Ascending aorta (tissue), 2 donors: ENCODE measurements at places on chromosomes 13 and 19.

DNA sequence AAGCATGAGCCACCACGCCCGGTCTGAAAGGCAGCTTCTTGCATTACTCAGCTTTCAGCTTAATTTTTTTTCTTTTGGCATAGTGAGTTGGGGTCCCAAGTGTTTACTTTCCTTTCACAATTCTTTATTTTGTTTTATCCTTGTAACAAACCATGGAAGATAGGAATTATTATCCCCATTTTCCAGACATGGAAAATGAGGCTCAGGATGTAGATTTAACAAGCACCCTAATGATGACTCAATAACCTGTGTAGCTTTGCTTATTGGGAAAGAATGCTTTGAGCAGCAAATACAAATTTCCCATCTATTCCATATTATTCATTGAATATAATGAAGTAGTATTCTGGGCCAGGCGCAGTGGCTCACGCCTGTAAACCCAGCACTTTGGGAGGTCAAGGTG, 13.5 kb upstream of the COG3 start:
- H3K36me3 ChIP-seq: no peaks in the 10 kb centered on the region
- no peak overlapping the region for H3K4me3 ChIP-seq
- no peaks in the 10 kb centered on the region for H3K4me1 ChIP-seq
- H3K27me3 ChIP-seq: no peaks in the 10 kb centered on the region
- DNase-seq: no peak

DNA sequence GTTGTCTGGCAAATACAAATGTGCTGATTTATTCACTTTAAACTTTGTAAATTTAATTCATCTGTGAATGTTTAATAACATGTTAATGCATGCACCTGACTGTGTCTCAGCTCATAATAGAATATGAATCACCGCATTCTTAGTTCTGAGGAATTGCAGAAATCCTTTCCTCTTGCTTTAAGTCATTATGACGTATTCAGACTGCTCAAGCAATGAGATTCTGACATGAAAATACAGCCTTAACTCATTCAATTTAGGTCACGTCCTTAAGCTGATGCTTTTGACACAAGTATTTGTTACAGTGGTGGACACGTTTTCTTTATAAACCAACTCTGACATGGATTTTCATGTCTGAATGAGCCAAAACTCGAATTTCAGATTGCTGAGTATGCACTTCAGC, 541.0 kb upstream of the KLF12 start:
- no peaks in the 10 kb centered on the region for H3K36me3 ChIP-seq
- DNase-seq: no peak
- no peaks in the 10 kb centered on the region for H3K27me3 ChIP-seq
- no peak overlapping the region for H3K27ac ChIP-seq
- H3K4me1 ChIP-seq: no peaks in the 10 kb centered on the region

DNA sequence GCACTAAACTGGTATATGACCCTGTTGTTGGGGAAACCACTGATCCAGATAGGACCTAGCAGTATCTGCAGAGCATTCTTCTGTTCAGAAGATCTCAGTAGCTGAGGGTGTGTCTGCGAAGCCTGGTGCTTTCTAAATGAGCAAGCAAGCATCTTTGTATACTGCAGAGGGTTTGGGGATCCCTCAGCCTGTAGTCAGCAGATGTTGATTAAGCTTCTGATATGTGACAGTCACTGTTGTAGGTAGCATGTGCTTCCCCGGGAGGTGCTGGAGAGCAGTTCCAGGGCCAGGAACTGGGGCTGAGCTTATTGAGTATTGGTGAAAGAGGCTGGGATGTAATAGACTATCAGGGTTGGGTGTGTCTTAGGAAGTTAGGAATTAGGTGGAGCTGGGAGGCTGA, 1.5 kb downstream of the SCAF1 start:
- no peak overlapping the region for H3K27ac ChIP-seq
- H3K4me3 ChIP-seq: peak overlapping the region; percentile 96
- H3K27me3 ChIP-seq: no peaks in the 10 kb centered on the region
- H3K36me3 ChIP-seq: peaks cover 19% of the 10 kb centered on the region
- H3K4me1 ChIP-seq: peaks cover 19% of the 10 kb centered on the region

DNA sequence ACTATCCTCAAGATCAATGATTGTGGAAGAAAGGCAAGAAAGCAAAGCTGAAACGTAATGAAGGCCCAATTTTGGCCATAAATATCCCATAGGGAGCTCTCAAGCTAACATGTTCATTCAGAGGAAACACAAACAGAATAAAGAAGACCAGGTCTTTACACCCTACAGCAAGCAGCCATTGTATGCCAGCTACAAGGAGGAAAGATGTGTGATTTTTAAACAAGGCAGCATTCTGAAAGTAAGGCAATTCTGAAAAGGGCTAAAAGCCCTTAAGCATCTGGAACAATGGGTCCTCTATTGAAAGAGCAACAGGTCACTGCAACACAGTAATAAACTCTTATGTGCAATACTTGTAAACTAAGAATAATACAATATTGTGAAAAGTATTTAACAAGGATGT, 1002.4 kb downstream of the SLITRK1 start:
- H3K36me3 ChIP-seq: no peaks in the 10 kb centered on the region
- no peak for DNase-seq
- no peaks in the 10 kb centered on the region for H3K27me3 ChIP-seq
- H3K4me1 ChIP-seq: no peaks in the 10 kb centered on the region

- H3K36me3 ChIP-seq: peaks cover 7% of the 10 kb centered on the region
- no peak overlapping the region for H3K4me3 ChIP-seq
- no peak overlapping the region for H3K27ac ChIP-seq
Observed at GRCh38 chr19:19134687-19135158, 3.6 kb downstream of the TMEM161A start.

GRCh38 chr19:38869160-38869835, 8.8 kb downstream of the RINL start:
- H3K4me1 ChIP-seq: peaks cover 5% of the 10 kb centered on the region
- H3K4me3 ChIP-seq: peak overlapping the region; percentile 40
- H3K27me3 ChIP-seq: no peaks in the 10 kb centered on the region
- no peak overlapping the region for H3K27ac ChIP-seq
- no peaks in the 10 kb centered on the region for H3K36me3 ChIP-seq

- no peaks in the 10 kb centered on the region for H3K27me3 ChIP-seq
- H3K36me3 ChIP-seq: no peaks in the 10 kb centered on the region
- no peak overlapping the region for H3K27ac ChIP-seq
- no peak overlapping the region for H3K4me3 ChIP-seq
Observed at GRCh38 chr13:73168953-73169401, 110.2 kb downstream of the KLF5 start.

DNA sequence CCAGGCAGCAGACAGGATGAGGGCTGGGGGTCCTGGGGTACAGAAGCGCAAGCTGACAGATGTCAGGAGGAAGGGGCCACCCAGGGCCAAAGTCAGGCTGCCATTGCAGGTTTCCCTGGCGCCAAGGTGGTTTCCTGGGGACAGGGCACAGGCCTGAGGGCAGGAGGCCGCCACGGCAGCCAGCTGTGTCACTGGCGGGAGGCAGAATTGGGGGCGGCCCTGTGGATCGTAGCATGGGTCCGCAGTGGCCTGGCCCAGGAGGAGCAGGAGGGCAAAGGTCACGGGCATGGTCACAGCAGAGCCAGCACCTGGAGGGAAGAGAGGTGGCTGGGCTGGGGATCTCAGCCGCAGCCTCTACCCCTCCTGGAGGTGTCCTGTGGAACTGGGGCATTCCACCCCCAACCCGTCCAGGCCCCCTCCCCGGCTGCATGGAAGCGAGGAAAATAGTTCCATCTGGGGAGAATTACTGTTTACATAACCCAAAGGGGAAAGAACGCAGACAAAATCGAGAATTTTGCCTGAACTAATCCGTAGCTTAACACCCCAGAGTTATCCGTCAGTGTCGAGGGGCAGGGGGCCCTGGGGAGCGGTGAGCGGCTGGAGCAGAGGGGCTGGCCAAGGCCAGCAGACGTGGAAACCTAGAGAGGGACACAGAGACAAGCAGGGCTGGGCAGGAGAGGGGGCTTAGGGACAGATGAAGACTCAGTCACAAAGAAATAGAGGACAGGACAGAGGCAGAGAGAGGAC, 1.9 kb downstream of the NTN5 start:
- DNase-seq: no peak
- no peak overlapping the region for H3K4me3 ChIP-seq
- peaks cover 2% of the 10 kb centered on the region for H3K4me1 ChIP-seq
- no peak overlapping the region for H3K27ac ChIP-seq
- H3K36me3 ChIP-seq: no peaks in the 10 kb centered on the region

DNA sequence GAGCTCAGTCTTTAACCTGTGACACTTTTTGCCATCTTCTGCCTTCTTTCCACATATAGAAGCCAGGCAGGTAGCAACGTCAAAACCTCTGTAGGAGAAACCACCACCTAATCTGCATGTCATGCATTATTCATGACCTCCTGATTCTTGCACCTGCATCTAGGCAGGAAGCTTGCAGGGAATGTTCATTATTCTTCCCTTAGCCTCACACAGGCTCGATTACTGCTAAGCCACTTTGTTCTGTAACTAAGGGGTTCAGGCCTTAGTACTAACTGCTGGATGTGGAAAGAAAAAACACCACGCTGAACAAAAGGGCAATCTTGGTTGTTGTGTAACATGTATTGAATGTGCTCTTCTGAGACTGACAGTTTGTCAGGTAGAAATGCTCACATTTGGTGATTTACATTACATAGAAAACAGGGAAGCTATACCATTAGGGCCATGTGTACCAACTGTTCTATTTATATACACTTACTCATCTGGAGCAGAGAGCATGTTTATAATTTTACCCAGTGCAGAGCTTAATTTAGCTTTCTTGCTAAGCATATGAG, 366.9 kb downstream of the KLF12 start:
- no peaks in the 10 kb centered on the region for H3K27me3 ChIP-seq
- peak overlapping the region; percentile 67 for H3K27ac ChIP-seq
- no peaks in the 10 kb centered on the region for H3K36me3 ChIP-seq

- no peak overlapping the region for H3K4me3 ChIP-seq
- DNase-seq: no peak
- no peak overlapping the region for H3K27ac ChIP-seq
- H3K27me3 ChIP-seq: no peaks in the 10 kb centered on the region
Observed at GRCh38 chr13:35594096-35594495, 117.6 kb upstream of the MAB21L1 start.

- H3K36me3 ChIP-seq: no peaks in the 10 kb centered on the region
- H3K27ac ChIP-seq: no peak overlapping the region
- H3K27me3 ChIP-seq: no peaks in the 10 kb centered on the region
- no peak overlapping the region for H3K4me3 ChIP-seq
Observed at GRCh38 chr13:45691251-45691650, 10.9 kb upstream of the CBY2 start.

DNA sequence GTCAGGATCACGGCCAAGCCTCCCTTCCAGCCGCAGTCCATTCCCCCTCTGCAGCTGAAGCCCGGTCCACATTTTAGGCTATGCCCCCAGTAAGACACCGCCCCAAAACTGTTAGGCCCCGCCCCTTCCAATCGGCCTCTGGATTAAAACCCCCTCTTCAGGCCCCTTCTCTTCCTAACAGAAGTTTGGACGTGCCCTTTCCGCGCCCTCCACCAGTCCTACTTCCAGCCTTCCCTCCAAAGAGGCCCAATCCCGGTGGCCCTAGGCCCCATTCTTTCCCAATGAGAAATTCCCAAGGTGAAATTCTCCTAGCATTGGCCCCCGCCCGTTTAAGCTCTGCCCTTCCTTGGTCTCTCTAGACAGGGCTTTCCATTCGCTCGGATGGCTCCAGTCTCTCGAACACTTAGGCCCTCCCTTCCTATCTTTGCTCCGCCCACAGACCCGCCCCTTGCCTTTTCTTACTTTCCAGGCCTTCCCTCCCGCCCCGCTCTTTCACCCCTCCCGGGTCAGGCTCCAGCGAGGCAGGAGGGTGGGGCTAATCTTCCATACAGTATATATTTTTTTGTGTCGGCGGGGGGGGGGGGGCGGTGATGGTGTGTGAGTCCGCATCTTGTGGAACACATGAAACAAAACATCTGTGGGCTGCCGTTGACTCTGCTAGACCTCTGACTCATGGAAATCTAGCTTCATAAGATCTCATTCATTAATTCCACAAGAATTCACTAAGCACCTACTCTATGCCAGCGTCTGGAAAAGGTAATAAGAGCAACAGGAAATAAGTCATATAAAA, 13.6 kb downstream of the LTBP4 start:
- peaks cover 3% of the 10 kb centered on the region for H3K4me1 ChIP-seq
- peak overlapping the region; percentile 59 for H3K4me3 ChIP-seq
- H3K36me3 ChIP-seq: peaks cover 52% of the 10 kb centered on the region
- peak overlapping the region; percentile 44 for H3K27ac ChIP-seq

DNA sequence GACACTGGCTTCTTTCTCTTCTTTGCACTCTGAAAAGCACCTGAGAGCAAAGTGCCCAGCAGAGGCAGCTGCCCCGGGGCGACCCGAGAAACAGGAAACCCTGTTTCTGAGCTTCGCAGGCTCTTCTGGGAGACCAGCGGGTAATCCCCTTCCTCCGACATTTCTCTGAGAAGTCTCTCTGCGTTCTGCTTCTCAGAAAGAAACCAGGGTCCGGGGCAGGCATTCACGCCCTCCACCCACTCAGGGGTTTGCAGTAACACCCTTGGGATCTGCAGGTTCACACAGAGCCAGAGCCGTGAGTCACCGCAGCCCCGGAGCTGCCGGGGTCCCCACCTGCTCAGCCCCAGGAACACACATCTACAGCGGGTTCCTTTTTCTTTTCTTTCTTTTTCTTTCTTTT, 86.0 kb downstream of the GADD45B start:
- no peaks in the 10 kb centered on the region for H3K4me1 ChIP-seq
- no peak overlapping the region for H3K4me3 ChIP-seq
- H3K36me3 ChIP-seq: no peaks in the 10 kb centered on the region
- H3K27me3 ChIP-seq: no peaks in the 10 kb centered on the region
- H3K27ac ChIP-seq: no peak overlapping the region

DNA sequence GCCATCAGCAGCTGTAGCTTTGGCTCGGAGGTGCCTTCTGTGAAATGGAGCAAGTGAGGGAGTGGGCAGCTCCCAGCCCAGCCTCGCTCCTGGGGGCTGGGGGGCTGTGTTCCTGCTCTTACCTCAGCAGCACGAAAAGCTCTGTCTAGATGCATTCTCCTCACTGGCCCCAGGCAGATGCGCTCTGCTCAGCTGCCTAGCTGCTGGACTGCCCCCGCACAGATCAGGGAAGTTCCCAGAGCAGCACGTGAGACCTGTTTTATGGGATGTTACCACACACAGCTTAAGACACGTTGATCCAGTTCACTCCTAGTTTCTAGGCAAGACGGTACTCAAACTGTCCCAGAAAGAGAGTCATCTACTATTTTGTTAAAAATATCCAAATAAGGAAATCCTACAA, 13.6 kb downstream of the LCP1 start:
- H3K36me3 ChIP-seq: no peaks in the 10 kb centered on the region
- no peak overlapping the region for H3K4me3 ChIP-seq
- H3K27ac ChIP-seq: no peak overlapping the region
- no peaks in the 10 kb centered on the region for H3K4me1 ChIP-seq
